ENCODE measurements at places on chromosomes 4 and X. TPM values are rescaled to one million over a fixed set of nuclear protein-coding genes. Genes with fewer than 3 reads are reported as not detected.

- no peak for DNase-seq
Observed at GRCh38 chr4:77826275-77826674, 7.1 kb upstream of the CNOT6L start.

GRCh38 chr4:94856030-94856429 lies 98.3 kb downstream of the BMPR1B start:
- no peak for DNase-seq

DNA sequence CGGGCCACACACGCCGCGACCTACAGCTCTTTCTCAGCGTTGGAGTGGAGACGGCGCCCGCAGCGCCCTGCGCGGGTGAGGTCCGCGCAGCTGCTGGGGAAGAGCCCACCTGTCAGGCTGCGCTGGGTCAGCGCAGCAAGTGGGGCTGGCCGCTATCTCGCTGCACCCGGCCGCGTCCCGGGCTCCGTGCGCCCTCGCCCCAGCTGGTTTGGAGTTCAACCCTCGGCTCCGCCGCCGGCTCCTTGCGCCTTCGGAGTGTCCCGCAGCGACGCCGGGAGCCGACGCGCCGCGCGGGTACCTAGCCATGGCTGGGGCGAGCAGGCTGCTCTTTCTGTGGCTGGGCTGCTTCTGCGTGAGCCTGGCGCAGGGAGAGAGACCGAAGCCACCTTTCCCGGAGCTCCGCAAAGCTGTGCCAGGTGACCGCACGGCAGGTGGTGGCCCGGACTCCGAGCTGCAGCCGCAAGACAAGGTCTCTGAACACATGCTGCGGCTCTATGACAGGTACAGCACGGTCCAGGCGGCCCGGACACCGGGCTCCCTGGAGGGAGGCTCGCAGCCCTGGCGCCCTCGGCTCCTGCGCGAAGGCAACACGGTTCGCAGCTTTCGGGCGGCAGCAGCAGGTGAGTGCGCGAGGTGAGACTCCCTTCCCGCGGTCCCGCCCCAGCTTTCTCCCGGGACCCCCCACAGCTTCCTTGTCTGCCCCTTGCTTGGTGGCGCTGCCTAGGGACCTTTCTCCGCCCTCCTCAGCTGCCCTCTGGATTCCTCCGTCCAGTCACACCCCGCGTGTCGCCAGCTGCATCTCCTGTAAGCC lies 678 bp downstream of the BMP3 start:
- DNase-seq = no peak

DNA sequence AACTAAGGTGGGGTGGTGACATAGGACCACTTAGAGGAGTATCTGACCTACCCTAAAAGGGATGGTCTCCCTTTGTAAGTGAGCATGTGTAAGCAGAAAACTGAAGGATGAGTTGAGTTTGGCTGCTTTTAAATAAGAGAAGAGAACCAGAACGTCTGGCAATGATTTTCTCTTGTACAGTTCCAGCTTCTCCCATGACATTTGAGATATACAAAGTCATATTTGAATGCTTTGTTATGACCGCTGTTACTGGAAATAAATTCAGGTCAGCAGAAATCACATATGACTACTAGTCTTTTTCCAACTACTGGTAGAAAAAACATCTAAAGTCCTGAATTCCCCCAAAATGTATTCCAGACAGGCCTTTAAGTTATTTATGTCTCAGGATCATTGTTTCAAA lies 313.3 kb upstream of the BMP3 start:
- DNase-seq = no peak

- DNase-seq = no peak
Observed at GRCh38 chr4:11484531-11484930, 55.8 kb upstream of the HS3ST1 start.

GRCh38 chr4:47061435-47061834 lies 30.1 kb downstream of the GABRB1 start:
- DNase-seq = no peak

- no peak for DNase-seq
Observed at GRCh38 chrX:155028129-155028528, 1.5 kb downstream of the FUNDC2 start.

Gene NDST3
- total RNA-seq = not detected

Gene PRKG2
- 1.7 TPM for total RNA-seq

Gene MAGIX
- total RNA-seq = 1.6 TPM
